ENCODE measurements at places on chromosomes 3 and 15. TPM values are rescaled to one million over a fixed set of nuclear protein-coding genes. Genes with fewer than 3 reads are reported as not detected.

DNA sequence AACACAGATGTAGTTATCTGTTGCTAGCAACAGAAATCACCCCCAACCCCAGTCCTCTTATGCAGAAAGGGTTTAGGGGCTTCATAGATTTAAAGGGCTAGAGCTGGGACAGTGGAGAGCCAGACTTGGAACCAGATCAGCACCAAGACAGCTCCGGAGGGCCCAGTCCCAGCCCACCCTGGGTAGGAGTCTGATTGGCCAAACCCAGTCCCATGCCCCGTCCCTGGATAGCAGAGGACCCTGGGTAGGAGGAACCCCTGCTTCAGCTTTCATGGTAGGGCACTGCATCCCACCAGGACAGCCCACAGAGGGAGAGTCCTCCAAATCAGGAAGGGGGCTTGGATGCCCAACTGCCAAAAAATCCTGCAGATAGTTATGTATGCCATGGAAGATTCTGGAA, 103.0 kb downstream of the CORO2B start:
- DNase-seq: no peak

DNA sequence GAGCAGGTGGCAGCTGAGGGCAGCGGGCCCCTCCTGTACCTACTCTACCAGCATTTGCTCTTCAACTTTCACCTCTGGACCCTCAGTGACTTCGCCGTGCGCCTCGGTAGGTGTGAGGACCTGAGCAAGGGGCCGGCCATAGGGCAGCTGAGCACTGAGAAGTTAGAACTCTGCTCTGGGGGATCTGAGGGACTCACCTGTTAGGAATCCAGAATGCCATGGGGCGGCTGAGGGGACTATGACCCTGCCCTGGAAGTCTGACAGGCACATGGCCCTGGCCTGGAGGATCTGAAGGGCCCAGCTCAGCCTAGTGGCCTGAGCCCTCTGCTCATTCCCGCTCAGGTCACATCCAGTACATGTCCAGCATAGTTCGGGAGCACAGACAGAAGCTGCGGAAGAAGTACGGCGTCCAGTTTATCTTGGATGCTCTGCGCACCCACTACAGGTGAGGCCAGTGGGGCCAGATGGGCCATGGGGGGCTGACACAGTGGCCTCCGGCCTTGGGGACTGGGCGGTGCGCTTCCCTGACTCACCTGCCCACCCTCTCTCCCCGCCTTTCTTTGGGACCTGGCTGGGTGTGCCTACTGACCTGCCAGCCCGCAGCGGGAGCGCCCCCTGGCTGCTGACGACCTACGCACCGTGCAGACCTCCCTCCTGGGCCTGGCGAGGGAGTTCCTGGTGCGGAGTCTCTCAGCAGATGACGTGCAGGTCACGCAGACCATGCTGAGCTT, 18.8 kb downstream of the NBEAL2 start:
- no peak for DNase-seq

- DNase-seq: no peak
Measured at GRCh38 chr3:11236588-11237461, 35.4 kb upstream of the ATG7 start.

The LRRC2 gene
- total RNA-seq: 29.7 TPM

The FANCD2OS gene
- total RNA-seq: not detected

Data from right atrium auricular region (tissue), 2 donors.